ENCODE measurements at places on chromosomes 2 and 18.

DNA sequence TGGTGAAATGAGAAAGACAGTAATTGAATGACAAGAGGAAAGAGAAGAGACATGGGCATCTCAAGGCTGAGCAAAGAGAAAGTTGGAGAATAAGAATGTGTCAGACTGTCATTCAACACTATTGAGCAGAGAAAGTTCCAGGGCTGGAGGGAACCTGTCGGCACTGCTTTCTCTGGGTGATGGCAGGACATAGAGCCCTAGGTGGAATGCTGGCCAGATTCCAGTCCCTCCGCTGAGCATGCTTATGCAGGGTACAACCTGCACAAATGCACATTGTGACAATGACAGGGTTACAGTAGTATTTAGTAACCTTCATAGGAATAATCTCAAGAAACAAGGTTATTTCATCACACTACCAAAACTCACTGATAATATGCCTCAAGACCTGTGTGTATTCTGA lies 582.8 kb downstream of the ADCYAP1 start:
- DNase-seq = no peak

GRCh38 chr18:70382017-70382416 lies 93.2 kb downstream of the SOCS6 start:
- no peak for DNase-seq

- peak; percentile 44 for DNase-seq
These were observed 70.3 kb downstream of the HAUS1 start for GRCh38 chr18:46174342-46175041.

DNA sequence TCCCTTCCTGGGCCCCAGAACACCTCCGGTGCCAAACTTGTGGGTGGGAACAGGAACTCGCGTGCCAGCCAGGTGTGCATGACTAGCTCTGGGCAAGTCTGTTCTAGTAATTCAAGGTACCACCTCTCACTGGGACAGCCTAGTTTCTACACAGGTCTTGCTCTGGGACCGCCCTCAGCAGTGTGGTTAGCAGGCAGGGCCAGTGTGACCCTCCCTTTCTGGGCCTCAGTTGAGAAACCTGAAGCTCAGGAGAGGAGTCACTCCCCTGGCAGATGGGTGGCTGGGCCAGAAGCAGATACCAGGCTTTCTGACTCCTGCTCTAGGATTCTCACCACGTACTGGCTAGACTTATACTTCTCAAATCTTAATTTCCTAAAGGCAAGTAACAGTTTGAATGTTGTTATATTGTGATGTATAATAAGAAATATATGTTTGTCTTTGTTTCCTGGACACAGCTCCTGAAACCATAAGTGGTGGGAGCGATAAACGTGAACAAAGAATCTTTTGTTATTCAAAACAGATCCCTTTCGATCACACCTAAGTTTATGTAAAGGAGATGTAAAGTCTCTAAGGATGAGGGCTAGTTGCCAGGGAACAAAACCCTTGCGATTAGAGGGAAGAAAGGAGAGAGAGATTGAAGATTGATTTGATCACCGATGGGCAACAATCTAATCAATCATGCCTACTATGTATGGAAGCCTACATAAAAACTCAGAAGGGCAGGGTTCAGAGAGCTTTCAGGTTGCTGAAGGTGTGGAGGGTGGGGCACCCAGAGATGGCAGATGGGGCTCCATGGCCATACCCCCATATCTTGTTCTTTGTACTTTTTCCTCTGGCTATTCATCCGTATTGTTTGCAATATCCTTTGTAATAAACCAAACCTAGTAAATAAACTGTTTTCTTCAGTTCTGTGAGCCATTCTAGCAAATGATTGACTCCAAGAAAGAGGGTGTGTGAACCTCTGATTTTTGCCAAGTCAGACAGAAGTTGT lies 952 bp upstream of the UGT1A6 start:
- no peak for DNase-seq

GRCh38 chr2:237097911-237098702 lies 12.4 kb downstream of the COPS8 start:
- DNase-seq = no peak

GRCh38 chr18:13273800-13274199 lies 55.2 kb downstream of the LDLRAD4 start:
- peak; percentile 55 for DNase-seq

- no peak for DNase-seq
These were observed 80.5 kb upstream of the KIF5C start for GRCh38 chr2:148794558-148794957.

GRCh38 chr2:68475110-68475509 lies 7.7 kb downstream of the APLF start:
- no peak for DNase-seq

- no peak for DNase-seq
These were observed 207.8 kb downstream of the SOCS6 start for GRCh38 chr18:70496353-70497294.

GRCh38 chr2:240196716-240197461 lies 56.4 kb upstream of the OTOS start:
- no peak for DNase-seq

GRCh38 chr18:66749481-66750035 lies 145.7 kb upstream of the CDH19 start:
- no peak for DNase-seq

DNA sequence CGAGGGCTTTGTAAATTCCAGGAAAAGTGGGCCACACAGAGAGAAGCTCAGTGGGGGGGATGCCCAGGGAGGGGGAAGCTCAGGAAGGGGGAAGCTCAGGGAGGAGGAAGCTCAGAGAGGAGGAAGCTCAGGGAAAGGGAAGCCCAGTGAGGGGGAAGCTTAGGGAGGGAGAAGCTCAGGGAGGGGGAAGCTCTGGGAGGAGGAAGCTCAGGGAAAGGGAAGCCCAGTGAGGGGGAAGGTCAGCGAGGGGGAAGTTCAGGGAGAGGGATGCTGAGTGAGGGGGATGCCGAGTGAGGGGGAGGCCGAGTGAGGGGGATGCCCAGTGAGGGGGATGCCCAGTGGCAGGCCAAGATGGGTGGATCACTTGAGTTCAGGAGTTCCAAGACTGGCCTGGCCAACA lies 821 bp upstream of the CHRNG start:
- no peak for DNase-seq

- no peak for DNase-seq
These were observed 63.6 kb downstream of the TRABD2A start for GRCh38 chr2:84817239-84817655.

DNA sequence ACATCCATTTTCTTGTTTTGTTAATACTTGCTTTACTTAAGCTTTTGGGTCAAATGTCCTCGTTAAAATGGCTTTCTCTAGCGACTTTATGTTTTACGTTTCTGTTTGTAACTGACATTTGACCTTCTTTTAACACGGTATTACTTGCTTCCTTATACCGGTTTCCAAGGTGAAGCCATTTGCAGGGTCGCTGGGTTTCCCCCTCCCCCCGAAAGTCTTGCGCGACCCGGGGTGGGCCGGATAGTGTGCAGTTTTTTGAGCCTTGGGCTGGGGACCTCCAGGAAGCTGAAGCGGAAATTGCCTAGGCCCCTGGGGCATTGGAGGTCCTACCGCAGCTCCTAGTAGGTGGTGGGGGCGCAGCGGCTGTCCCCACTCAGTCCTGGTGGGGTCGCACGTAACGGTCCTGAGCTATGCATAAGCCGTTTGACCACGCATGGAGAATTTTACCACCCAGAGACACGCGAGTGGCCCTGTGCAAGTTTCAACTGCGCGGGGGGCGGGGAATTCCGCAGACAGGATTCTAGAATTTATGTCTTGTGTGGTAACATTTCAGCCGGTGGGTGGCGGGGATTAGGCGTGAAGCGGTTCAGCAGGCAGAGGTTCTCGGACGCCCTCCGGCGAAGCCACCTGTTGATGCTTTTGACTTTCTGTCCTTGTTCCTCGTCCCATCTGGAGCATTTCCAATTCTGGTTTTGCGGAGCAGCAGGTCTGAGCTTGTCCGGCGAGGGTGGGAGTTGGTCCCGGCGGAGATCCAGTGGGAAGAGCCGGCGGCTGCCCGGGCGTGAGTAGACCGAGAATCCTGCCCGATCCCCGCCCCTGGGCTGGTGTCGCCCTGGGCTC lies 2.4 kb downstream of the CFLAR start:
- peak; percentile 90 for DNase-seq

DNA sequence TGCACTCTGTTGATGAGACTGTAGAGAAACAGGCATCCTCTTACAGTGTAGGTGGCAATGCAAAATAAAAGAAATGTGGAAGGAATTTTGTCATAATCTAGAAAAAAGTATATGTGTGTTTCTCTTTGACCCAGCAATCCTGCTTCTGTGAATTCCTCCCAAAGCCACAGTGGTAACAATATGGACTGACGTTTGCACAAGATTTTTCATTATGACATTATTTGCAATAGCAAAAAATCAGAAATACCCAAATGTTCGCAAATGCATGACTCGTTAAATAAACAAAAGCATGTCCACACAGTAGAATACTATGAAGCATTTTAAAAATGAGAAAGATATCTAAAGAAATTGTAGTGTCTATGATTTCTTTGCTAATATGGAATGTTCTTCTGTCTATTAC lies 255.2 kb upstream of the NRP2 start:
- DNase-seq = no peak

- no peak for DNase-seq
These were observed 66.5 kb downstream of the AGAP1 start for GRCh38 chr2:235560345-235560744.

- no peak for DNase-seq
These were observed 130.5 kb upstream of the SLC1A4 start for GRCh38 chr2:64858541-64859311.

- no peak for DNase-seq
These were observed 32.0 kb downstream of the SULT1C4 start for GRCh38 chr2:108409768-108410167.

DNA sequence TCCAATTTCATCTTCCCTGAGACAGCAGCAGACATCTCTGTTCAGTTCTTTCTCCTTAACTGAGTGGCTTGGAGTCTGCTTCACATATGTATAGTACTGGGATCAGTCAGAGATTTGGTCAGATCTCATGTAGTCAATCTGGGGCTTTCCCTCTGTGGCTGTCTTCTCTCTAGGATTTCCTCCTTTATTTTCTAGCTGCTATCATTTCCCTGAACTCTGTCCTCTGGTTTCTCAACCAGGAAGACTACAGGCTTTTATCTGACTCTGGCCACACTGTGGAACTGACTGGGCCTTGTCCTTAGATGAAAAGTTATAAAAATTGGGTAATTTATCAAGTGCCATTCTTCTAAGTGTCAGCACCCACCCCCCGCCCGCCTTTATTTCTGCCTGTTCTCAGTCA lies 121.0 kb downstream of the RAPGEF4 start:
- no peak for DNase-seq

DNA sequence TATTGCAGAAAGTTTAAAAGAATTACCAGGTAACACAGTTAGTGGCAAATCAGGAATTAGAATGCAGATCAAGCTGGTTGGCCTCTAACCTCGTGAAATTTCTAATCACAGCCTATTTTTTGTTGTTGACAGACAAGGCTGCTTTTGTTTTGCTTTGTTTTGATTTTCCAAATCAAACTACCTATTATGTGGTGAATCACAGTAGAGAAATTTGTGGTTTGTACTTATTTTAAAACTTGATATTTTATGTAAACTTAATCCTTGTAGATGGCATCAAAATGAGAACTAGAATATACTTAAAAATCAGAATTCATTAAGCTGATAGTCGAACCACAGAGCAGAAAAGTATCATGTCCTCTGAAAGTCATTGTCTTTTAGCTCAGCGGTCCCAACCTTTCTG lies 258.1 kb downstream of the CTNNA2 start:
- no peak for DNase-seq

DNA sequence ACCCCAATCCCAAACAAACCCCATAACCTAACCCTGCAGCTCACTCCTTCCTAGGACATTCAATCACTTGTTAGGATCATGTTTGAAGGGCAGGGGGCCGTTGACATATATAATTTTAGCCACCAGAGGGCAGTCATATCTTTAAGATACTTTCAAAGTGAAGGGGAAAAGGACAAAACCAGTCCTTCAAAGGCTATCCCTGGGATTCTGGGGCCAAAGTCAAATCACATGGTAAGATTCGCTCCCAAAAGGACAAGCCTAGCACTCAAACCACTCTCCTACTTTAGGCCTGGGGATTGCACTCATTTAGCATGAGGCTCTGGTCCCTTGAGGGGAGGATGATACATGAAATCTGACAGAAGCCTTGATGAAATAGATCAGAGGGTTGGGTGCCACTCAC lies 44.6 kb downstream of the HAUS1 start:
- DNase-seq = peak; percentile 67

DNA sequence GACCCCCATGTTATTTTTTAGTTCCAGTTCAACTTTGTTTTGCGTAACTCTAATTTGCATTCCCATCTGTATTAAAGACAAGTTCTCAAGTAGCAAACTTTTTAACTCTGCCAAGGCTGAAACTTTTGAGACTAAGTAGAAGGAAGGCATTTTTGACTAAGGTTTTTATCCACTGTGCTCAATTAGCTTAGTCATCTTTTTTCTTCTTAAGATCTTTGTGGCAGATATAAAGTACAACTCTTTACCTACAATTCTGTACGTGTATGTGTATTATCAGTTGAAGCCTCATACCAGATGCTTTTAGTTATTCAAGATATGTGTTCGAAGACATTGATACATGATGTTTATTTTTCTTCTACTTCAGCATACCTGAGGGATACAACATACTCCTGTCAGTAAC lies 41.6 kb downstream of the CREB1 start:
- no peak for DNase-seq

- no peak for DNase-seq
These were observed 166.0 kb upstream of the VWC2L start for GRCh38 chr2:214244847-214245246.

GRCh38 chr2:232436381-232437194 lies 19.4 kb upstream of the ALPI start:
- DNase-seq = no peak

- no peak for DNase-seq
These were observed 99.8 kb upstream of the NEUROD1 start for GRCh38 chr2:181780047-181780651.

DNA sequence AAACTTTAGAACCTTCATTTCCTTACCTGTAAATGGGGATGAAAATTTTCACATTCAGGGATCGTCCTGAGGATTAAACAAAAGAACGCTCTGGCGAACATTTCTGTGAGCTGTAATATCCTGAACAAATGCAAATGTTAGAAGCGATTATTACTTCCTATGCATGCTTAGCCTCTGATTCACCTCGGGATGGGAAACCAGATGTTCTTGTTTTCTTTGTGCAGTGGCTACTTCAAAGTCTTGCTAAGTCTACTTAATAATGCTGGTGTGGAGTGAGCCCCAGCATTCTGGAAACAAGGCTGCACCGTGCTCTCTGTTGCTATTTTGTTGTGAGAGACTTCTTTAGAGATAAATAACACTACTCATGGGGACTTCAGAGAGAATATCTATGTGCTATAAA lies 119.1 kb upstream of the PELI1 start:
- no peak for DNase-seq

DNA sequence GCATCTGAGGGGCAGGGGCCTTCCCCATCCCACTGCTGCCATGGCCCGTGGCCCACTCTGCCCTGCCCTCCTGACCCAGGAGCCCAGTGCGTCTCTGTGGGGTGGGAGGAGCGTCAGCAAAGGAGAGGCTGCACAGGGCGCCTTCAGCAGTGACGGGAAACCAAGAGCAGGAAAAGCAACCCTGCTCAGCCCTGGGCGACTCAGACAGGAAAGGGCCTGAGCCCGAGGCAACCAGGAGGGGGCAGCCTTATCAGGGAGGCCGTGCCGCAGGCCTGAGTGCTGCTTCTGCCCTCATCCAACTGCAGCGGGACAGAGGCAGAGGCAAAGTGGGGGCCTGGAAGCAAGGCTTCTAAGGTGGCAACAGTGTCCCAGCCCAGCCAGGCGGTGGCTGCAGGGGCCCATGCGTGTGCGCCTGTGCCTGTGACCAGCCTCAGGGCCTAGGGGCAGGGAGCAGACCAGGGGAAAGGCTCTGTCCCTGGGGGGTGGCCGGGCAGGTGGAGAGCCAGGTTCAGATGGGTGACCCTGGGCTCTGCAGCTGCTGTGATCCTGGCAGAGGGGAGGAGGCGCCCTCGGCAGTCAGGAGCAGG lies 23.3 kb upstream of the ALPI start:
- no peak for DNase-seq

GRCh38 chr2:149040451-149040850 lies 2.0 kb downstream of the LYPD6B start:
- peak; percentile 57 for DNase-seq
